ENCODE measurements at places on chromosomes 6 and 20. TPM values are rescaled to one million over a fixed set of nuclear protein-coding genes. Genes with fewer than 3 reads are reported as not detected.

GRCh38 chr6:12339808-12340487, 49.8 kb downstream of the EDN1 start:
- DNase-seq, result no peak

GRCh38 chr20:9353916-9354276, 160.5 kb upstream of the LAMP5 start:
- no peak for DNase-seq

DNA sequence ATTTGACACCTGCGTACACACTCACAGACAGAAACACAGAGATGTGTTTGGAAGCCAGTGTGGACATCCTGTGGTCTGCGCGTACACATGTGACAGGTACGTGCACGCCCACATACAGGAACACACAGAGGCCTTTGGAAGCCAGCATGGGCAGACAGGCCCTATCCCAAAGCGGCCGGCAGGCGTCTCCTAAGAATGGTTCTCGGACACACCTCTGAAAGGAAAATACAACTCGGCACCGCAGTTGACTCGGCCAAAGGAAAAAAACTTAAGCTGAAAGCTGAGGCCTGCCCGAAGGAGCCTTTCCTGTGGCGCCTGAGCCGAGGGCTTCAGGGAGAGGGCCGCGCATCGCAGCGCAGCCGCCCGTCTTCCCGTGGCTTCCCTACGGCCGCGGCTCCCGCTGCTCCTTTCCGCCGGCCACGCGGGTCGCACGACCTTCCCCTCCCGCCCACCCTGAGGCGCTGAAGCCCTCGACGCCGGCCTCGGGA, 1.4 kb upstream of the CEP43 start:
- no peak for DNase-seq

DNA sequence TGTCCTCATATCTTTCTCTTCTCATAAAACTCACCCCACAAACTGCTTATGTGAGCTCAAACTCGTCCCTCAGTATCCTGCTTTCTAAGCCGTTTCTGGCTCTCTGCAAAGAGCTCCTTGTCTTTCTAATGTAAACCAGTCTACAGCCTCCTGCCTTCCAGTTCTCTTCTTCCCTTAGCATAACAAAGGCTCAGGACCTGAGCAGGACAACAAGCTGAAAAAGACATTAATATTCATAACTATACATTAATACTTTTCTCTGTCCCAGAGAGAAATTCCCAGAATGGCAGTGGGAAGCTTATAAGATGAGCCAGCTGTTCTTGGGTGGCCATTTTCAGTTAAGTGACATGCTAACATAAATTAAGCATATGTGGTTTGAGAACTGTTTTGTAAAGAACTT, 207.0 kb upstream of the TCF21 start:
- DNase-seq, result no peak

DNA sequence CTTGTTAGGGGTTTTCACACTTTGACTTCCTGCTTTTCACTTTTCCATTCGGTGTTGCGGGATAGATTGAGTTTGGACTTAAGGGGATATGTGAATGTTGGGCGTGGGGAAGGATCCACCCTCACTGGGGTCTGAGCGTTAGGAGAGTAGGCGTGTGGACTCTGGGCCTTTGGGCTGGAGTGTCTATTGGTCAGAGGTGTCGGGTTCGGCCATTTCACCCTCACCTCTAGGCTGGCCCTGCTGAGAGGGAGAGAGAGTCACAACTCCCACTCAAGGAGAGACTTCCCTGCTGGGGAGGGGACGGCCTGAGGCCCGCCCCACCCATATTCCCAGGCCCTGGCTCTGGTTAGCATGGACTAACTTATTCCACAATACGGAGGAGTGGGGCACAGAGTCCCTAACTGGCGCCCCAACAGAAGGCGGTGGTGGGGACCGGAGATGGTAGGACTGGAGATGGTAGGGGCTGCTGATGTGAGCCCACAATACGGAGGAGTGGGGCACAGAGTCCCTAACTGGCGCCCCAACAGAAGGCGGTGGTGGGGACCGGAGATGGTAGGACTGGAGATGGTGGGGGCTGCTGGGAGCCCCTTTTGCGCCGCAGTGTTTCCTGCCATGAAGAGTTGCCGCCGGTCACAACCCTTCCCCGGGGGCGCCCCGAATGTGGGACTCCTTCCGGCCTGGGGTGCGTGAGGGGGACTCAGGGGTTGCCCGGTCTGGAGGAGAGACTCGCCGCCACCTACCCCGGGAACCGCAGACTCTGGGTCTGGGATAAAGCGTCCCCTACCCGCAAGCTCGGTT, 1.4 kb upstream of the PTPRA start:
- no peak for DNase-seq

DNA sequence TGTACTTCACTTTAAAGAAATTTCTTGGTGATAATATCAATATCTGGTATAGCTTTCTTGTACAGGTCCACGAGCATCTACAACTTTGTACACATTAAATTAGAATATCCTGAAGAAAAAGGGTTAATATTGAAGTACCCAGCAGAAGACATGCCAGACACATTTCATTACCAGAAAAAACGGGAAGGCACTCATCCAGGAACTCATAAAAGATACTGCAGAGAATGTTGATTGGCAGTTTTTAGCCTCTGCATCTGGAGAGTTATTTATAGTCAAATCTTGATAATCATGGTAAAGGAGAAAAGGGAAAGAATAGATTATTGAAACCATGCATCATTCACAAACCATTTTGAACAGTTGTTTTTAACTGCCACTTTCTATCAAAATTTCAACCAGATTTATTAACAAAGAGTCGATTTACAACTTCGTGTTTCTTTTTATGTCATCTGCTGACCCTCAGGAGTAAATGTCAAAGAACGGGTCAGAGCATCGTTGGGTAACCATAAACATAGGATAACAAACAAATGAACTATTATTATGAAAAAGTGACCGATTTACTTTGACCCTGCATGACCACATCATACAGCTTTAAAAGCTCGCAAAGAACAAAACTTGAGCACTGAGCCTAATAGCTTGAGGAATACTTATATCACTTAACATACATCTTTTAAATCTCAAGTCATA, 229.2 kb upstream of the SGK1 start:
- DNase-seq, result no peak

DNA sequence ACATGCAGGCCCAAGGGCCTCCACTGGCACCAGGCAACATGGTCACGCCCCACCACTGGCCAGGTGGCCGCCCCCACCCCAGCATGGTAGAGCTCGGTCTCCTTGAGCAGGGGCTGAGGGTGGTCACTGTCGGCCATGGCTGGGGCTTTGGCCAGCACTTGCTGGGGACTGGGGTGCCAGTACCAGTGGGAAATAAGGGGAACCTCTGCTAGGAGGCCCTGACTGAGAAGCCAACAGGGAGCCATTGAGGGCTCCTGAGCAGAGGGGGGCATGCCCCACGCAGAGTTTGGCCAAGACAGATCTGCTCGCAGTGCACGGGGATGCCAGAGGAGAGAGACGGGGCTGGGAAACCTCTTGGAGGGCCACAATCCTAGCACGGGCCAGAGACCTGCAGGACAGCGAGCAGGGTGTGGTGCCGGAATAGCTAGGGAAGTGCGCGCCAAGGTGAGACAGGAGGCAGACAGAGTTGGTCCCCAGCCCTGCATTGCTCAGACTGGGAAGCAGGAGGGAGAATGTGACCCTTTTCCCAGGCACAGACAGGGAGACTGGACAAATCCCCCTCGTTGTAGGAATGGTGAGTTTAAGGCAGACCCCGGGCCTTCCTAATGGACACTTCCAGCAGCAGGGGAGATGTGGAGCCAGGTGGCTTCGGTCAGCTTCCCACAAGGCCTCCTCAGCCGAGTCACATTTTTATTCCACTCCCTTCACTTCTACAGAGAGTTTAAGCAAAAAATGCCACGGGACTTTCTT, 179.0 kb upstream of the CST7 start:
- DNase-seq, result no peak

GRCh38 chr20:362271-363254, 15.7 kb downstream of the NRSN2 start:
- peak; percentile 40 for DNase-seq

GRCh38 chr6:147037881-147038280, 166.3 kb upstream of the STXBP5 start:
- DNase-seq, result no peak

DNA sequence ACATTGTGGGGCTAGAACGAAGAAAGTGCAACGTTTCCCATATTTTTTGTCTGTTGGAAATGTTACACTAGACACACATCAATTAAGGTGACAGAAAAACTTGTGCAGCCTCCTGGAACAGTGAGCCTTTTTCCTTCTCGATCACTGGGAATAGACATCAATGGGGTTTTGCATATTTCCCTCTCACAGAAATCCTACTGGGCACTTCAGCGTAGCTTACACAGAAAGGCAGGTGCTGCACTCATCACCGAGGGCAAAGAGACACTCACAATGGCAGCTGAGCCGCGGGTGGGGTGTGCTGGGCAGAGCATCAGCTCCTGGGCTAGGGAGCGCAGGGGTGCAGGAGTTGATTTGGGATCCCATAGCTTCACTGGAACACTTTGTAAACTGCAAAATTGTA, 64.5 kb downstream of the THBS2 start:
- DNase-seq, result no peak

GRCh38 chr6:86791476-86791875, 145.9 kb upstream of the HTR1E start:
- DNase-seq, result no peak

DNA sequence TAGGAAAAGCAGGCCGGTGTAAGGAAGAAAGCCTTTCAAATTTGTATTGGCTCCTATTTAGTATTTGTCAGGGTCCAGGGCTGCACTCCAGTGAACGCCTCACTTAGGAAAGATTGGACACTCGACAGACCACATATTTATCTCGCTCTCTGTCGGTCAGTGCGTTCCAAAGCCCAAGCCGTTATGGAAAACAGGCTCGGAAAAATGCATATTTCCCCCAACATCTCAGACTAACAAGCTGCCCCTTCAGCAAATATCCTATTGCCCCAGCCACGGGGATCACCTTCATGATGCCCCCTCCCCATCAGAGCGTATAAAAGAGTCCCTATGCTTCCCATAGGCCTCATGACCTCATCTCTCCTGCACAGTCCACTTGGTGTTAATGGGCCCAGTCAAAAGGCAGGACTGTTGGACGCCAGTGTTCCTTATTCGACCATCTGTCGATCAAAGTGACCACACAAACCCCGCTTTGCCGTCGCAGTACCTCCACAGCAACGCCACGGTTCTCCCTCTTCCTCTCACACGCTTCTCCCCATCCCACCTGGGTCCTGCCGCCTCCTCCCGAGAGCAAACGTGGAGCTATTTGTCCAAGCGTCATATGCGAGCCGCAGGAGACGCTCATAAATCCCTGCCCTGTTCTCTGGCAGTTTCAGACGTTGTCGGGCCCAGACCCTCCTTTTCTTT, 63.3 kb downstream of the NPEPL1 start:
- no peak for DNase-seq

DNA sequence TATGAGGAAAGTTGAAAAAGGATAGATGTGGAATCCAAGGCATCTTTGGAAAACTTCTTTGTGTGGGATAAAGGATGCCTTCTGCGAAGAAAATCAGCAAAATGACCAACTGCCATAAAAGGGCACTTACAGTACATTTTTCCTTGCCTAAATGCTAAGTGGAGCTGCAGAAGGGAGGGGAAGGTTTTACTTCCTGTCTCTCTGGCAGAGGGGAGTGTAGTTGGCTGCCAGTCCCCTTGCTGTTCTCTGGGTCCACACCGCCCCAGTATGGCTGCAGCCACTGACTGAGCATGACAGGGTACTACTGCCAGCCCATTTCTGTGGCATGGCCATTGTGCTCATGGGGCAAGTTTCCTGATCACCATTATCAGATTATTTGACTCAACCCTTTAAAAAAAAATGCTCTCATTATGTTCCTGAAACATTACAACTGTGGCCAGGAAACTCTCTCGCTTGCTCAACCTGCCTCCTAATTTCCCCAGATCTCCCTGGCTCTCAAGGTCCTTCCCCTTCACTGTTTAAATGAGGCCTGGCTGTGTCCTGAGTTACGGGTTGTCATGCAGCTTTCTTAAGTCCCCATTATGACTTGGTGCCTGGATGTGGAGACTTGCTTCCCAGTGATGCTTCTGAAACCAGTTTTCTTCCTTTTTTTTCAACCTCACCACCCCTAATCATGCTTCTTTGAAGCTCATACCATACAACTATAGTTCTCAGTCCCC, 34.5 kb upstream of the FAM184A start:
- DNase-seq, result no peak

GRCh38 chr6:26198722-26199056, 111.5 kb downstream of the HFE start:
- DNase-seq, result no peak

XKR7 gene
- 9.8 TPM for total RNA-seq

SULF2 gene
- 18.8 TPM for total RNA-seq

SUPT3H gene
- total RNA-seq, result 63.6 TPM

MRAP2 gene
- 7.7 TPM for total RNA-seq

ABHD16B gene
- not detected for total RNA-seq
